Activated CD4-positive, alpha-beta T cell treated with anti-CD3 and anti-CD28 coated beads, Interleukin-2, amount 10 ng/mL, durations not matched to agents 7 days and 5 days (primary cell): ENCODE measurements at places on chromosomes 3 and 15. TPM values are rescaled to one million over a fixed set of nuclear protein-coding genes. Genes with fewer than 3 reads are reported as not detected.

RPL32 gene
- 2,113 TPM for total RNA-seq

GPR15 gene
- total RNA-seq, result 35.0 TPM

FSIP1 gene
- total RNA-seq, result 0.30 TPM

ARNT2 gene
- not detected for total RNA-seq

OR5K2 gene
- not detected for total RNA-seq

PAK6 gene
- 0.35 TPM for total RNA-seq

ASB14 gene
- total RNA-seq, result not detected

GOLGA8K gene
- total RNA-seq, result 0.77 TPM

BLOC1S6 gene
- 29.3 TPM for total RNA-seq

ZNF619 gene
- total RNA-seq, result 9.5 TPM

TGM5 gene
- total RNA-seq, result not detected

ADCY5 gene
- total RNA-seq, result not detected

PRKCI gene
- total RNA-seq, result 24.5 TPM
